ENCODE measurements at places on chromosomes 6 and 20.

GRCh38 chr6:43242908-43243663 lies at the start of gene TTBK1:
TSS of gene TTBK1 (plus strand) at chr6:43243481. CDS start at chr6:43246661, 3,180 bp downstream.
- no peak for DNase-seq

DNA sequence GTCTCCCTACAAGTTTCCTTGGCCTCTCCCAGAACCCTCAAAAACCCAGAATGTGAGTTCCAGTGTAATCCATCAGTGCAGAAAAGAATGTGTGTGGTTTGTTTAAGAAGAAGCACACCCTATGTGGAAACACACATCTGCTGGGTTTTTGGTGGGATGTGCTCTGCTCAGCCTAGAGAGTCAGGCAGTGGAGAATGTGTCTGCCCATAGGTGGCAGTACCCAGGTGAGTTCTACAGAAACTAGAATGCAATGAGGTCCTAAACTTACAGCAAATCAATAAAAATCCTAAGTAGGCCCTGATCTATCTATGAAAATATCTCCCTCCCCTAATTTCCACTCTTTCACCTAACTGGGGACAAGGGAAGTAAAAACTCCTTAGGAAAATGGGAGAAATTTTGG lies 437.3 kb downstream of the DHX35 start:
- DNase-seq = no peak

DNA sequence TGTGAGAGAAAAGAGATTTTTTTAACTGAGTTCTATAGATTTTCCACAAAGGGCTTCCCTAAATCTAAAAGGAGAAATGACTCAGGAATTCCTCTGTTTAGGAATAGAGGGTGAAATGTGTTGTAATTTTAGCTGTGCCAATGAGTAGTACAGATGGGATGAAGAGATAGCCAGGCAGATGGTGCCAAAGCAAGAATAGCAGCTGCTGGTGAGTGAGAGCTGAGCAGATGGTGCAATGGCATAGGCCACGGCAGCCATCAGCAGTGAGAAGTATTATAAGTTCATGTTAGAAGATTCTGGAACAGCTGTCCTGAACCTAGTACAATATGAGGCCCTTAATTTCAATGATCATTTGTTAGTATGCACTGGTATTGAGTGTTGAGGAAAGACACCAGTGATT lies 40.2 kb upstream of the CRISP1 start:
- peak; percentile 20 for DNase-seq

DNA sequence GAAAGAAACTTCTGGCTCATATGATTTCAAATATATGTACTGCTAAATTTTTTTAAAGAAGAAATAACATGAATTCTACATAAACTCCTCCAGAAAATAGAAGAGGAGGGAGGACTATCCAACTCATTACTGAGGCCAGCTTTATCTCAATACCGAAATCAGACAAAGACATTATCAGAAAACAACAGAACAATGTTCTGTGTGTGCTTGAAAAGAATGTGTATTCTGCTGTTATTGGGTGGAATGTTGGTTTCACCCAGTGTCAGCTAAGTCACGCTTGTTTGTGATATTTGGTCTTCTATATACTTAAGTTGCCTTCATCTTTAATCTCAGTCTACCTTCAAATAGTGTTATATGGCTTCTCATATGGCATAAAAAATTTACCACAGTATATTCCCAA lies 18.6 kb upstream of the ELOVL2 start:
- no peak for DNase-seq

- no peak for DNase-seq
These were observed 27.1 kb downstream of the CDS2 start for GRCh38 chr20:5153612-5154542.

- DNase-seq = no peak
These were observed 154.2 kb upstream of the RNF24 start for GRCh38 chr20:4169360-4170190.

DNA sequence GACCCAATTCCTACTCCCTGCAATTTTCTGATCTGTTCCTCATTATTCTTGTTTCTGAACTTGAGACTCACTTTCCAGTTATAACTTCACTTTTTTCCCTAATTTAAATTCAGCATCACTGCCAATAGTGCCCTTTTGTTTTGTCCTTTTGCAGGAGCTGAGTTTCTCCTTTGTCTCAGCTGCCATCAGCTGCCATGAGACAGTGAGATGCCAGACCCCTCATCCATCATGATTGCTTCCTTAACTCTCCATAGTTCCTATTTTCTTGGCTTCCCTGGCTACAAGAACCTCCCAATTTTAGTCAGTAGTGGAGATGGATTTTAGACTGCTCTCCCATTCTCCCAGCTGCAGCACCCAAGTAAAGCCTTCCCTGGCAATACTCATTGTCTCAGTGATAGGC lies 518.1 kb downstream of the HDGFL1 start:
- DNase-seq = no peak

DNA sequence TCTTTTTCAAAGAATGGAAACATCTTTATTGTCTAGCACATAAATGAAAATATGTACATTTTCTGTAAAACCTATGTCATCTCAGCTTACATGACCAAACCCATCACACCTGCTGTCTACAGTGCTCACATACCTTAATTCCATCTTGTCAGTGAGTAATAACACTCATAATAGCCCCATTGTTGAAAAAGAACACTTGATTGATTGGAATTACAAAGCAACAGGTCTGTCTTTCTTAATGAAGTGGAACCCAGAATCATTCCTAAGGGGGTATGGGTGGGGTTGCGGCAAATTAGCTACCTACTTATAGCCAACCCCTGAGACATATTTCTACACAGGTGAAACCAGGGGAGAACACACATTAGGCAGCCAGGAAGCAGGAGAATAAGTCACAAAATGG lies 20.2 kb downstream of the ADGRF4 start:
- no peak for DNase-seq

DNA sequence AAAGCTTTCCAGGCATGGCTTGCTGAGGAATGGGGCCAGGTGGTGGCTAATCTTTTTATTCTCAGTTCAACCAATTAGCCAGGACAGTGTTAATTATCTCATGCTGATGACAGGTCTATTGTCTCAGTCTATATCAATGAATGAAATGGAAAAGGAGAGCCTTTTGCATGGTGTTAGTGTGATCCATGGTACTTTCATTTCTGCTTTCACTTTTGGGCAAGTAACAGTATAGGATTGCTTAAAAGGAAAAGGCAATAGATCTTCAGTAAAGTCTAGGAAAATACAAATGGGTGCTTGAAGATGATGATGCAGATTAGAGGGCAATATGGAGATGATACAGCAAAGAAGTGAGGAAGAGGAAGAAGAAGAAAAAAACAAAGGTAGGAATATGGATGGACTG lies 430.3 kb downstream of the TFAP2A start:
- DNase-seq = no peak

DNA sequence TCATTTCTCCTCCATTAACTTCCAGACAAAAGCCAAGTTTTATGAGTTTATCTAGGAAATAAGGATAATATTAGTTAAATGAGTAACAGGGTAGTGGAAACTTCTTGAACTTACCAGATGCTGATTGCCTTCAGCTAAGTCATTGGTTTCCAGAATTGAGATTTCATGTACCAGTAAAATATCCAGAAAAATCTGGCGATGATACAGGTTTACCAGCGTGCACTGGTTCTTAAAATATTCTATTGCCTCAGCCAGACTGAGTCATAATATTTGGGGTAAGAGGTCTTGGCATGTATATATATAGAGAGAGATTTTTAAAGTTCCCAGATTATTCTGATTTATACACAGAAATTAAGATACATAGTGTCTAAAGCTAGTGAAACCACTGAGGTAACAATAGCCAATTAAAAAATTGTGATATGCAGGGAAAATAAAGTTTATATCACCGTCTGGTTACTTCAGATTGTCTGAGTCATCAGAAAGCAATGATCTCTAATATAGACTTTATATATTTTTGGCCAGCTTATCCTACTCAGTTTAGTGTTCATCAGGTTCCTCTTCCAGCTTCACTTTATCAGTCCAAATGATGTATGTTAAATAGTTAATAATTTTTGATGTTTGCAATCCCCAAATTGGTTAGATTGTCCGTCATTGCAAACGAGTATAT lies 39.5 kb upstream of the SDHAF4 start:
- DNase-seq = no peak

- no peak for DNase-seq
These were observed 12.0 kb upstream of the ADGRF5 start for GRCh38 chr6:46933751-46934150.

- DNase-seq = peak; percentile 69
These were observed 43.6 kb downstream of the DLL1 start for GRCh38 chr6:170247178-170247701.

DNA sequence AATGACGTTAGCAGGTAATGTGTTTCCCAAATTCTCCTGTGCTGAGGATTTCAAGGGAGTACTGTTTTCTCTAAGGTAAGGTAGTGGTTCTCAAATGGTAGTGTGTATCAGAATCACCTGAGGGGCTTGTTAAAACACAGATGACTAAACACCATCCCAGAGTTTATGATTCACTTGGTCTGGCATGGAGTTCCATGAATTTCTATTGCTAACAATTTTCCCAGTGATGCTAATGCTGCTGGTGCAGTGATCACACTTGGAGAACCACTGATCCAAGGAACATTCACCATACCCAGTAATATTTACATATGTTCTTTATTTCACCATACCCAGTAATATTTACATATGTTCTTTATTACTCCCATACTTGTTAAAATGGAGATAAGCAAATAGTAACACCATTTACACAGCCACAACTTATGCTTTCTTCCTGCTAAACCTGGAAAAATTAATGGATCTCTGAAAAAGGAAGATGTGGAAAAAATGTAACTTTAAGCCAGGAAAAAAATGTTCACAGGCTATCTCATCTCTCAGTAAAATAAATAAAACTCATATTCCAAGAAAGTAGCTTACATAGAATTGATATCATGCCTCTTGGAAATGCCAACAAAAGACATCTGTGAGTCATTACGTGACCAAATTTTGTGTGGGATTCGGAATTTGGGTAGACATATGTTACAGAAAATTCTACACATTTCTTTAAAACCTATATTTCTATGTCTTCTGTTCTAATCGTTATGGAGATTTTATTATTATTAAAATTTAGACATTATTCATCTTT lies 129.5 kb downstream of the MMUT start:
- no peak for DNase-seq
